ENCODE measurements at places on chromosomes 3 and 15. TPM values are rescaled to one million over a fixed set of nuclear protein-coding genes. Genes with fewer than 3 reads are reported as not detected.

ANKRD63 gene
- total RNA-seq = not detected

GRCh38 chr15:74390647-74391288 lies 23.3 kb upstream of the CYP11A1 start:
- H3K4me1 ChIP-seq = peaks cover 14% of the 10 kb centered on the region
- no peaks in the 10 kb centered on the region for H3K27me3 ChIP-seq
- no peak overlapping the region for H3K4me3 ChIP-seq
- H3K36me3 ChIP-seq = no peaks in the 10 kb centered on the region

GRCh38 chr15:80418892-80419537 lies 14.8 kb downstream of the ARNT2 start:
- H3K27ac ChIP-seq = no peak overlapping the region
- no peak overlapping the region for H3K4me3 ChIP-seq
- H3K4me1 ChIP-seq = no peaks in the 10 kb centered on the region
- no peaks in the 10 kb centered on the region for H3K36me3 ChIP-seq
- no peak for DNase-seq
- H3K27me3 ChIP-seq = no peaks in the 10 kb centered on the region

- H3K36me3 ChIP-seq = no peaks in the 10 kb centered on the region
- H3K4me1 ChIP-seq = no peaks in the 10 kb centered on the region
- no peaks in the 10 kb centered on the region for H3K27me3 ChIP-seq
- no peak for DNase-seq
- no peak overlapping the region for H3K27ac ChIP-seq
- no peak overlapping the region for H3K4me3 ChIP-seq
These were observed 9.5 kb downstream of the SAXO2 start for GRCh38 chr15:82272154-82272553.

- no peaks in the 10 kb centered on the region for H3K36me3 ChIP-seq
These were observed 469.1 kb upstream of the ARHGEF26 start for GRCh38 chr3:153652076-153652475.

DNA sequence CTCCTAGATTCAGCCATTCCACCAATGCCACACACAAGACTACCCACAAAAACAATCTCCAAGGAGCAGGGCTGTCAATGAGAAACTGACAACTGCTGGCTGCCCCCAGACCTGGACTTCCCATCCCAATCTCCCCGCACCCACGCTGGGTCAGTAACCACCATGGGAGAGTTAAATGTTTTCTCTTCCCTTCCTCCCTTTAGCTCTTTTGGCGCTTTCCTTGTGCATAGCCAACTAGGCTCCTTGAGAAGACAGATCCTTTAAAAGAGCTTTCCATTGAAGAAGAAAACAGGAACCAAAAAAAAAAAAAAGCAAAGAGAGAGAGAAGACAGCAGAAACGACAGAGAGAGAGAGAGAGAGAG lies 8.3 kb downstream of the BCL6 start:
- H3K36me3 ChIP-seq = no peaks in the 10 kb centered on the region
- no peaks in the 10 kb centered on the region for H3K27me3 ChIP-seq
- H3K4me3 ChIP-seq = no peak overlapping the region
- no peak for DNase-seq
- H3K4me1 ChIP-seq = peaks cover 21% of the 10 kb centered on the region

DNA sequence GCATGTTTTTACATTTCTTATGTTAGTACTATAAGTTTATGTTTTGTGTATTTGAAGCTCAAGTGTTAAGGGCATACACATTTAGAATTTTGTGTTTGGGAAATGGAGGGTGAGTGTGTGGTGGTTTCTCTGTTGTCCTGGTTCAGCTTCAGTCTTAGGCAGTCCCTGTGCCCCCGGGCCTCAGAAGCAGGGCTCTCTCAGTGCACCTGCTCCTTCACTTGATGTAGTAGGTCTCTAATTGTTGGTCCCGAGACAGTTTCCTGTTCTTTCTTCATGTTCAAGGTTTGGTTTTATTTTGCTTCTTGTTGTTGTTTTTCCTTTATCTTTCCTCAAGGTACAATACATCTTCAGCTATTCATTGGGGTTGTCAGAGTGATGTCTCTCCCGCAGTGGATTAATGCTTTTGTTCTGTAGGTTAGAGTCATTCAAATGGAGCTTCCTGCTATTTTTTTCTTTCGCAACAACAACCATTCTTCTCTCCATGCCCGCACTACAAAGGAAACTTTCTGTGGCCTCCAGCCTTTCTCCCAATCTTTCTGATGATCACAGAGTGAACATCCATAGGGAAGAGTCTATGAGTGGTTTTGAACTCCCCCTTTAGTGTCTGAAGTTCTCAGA lies 177.8 kb upstream of the GOLGA6L4 start:
- H3K36me3 ChIP-seq = no peaks in the 10 kb centered on the region
- H3K4me3 ChIP-seq = no peak overlapping the region
- H3K4me1 ChIP-seq = no peaks in the 10 kb centered on the region
- H3K27me3 ChIP-seq = no peaks in the 10 kb centered on the region

DNA sequence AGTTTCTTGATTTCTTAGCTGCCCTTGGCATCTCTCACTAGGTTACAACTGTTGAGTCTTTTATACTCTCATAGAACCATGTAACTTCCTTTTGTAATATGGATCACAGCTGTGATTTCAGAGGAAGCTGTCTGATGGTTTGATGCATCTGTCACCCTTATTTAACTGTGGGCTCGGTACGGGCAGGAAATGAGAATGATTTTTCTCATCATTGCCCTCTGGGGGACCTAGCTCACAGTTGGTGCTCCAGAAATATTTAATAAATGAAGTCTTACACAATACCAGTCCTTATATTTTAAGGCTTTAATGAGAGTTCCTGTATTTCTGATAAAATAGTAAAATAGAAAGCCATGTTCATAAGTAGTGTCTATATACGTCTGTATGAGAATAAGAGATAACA lies 151.2 kb downstream of the EBLN2 start:
- H3K4me1 ChIP-seq = no peaks in the 10 kb centered on the region
- H3K27me3 ChIP-seq = no peaks in the 10 kb centered on the region
- no peak overlapping the region for H3K27ac ChIP-seq
- H3K4me3 ChIP-seq = no peak overlapping the region
- no peaks in the 10 kb centered on the region for H3K36me3 ChIP-seq

DNA sequence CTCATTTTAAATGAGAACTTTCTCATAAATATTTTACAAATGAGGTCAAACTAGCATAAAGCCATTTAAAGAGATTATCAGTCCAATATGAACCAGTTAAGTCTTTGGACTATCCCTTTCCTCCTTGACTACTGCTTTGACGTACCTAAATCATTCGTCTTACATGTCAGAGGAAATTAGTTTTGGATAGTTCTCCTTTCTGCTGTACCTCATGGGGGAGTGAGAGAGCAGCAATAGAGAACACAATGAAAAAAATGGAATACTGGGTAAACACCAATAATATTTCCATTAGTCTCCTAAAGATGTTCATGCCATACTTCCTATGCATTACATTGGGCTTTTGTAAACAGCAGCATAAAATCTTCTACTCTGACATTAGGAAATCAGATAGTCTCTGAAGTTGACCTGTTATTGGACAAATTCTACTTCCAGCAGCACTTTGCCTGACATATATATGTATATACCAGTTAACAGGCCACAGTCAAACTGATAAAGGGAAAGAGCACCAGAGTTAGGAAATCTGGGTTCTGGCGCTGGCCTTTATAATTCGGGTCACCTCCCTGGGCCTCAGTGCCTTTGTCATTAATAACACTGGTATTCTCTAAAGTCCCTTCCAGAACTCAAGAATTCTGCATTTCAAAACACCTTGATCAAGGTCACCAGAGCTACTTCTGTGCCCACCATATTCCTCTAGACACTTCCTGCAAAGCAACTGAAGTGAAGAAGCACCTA lies 26.8 kb downstream of the TIMMDC1 start:
- no peak overlapping the region for H3K27ac ChIP-seq
- no peaks in the 10 kb centered on the region for H3K27me3 ChIP-seq
- no peaks in the 10 kb centered on the region for H3K4me1 ChIP-seq
- H3K36me3 ChIP-seq = peaks cover 22% of the 10 kb centered on the region
- DNase-seq = no peak

- H3K4me1 ChIP-seq = no peaks in the 10 kb centered on the region
- no peak for DNase-seq
- no peak overlapping the region for H3K4me3 ChIP-seq
These were observed 134.0 kb downstream of the MFSD1 start for GRCh38 chr3:158935846-158936245.

GRCh38 chr15:41932511-41933289 lies 38.8 kb upstream of the SPTBN5 start:
- H3K36me3 ChIP-seq = no peaks in the 10 kb centered on the region
- H3K27ac ChIP-seq = no peak overlapping the region

DNA sequence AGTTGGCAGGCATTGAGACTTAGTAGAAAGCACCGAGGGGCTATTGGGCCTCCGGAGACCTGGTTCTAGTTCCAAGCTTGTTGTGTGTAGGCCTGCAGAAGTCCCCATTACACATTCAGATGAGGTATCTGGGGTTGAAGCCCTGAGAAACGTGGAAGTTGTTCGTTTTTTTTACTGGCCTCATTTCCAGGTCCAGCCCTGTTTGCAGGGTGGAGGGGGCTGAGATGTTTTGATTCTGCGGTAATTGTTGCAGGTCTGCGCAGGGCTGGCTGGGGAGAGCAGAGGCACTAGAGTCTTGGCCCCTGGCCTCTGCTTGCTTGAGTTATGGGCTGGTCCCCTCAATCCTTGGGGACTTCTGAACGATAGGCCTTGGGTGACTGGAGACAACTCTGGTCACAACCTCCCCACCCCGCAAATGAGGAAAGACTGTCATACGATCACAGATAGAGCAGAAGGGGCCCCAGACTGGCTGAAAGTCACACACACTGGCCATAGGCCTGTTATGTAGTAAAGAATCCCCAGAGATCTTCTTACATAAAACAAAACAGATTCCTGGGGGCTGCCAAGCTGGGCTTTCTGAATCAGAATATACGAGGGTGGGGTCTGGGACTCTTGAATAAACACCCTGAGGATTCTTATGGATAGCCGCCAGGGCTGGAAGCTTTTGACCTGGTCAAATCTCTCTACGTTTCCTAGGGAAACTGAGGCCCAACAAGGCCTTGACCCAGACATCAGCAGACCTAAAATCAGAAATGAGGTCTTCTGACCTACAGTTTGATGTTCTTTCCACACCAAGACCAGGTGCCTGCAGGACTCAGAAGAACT lies 15.6 kb downstream of the KBTBD13 start:
- H3K4me1 ChIP-seq = no peaks in the 10 kb centered on the region
- H3K36me3 ChIP-seq = no peaks in the 10 kb centered on the region
- DNase-seq = no peak
- no peaks in the 10 kb centered on the region for H3K27me3 ChIP-seq
- no peak overlapping the region for H3K4me3 ChIP-seq

GPR149 gene
- total RNA-seq = not detected

DAZL gene
- total RNA-seq = 0.27 TPM

- no peaks in the 10 kb centered on the region for H3K36me3 ChIP-seq
- H3K27ac ChIP-seq = no peak overlapping the region
- H3K27me3 ChIP-seq = no peaks in the 10 kb centered on the region
- no peak overlapping the region for H3K4me3 ChIP-seq
These were observed 128.8 kb downstream of the FRMD5 start for GRCh38 chr15:44066211-44066827.

DNASE1L3 gene
- total RNA-seq = not detected

DNA sequence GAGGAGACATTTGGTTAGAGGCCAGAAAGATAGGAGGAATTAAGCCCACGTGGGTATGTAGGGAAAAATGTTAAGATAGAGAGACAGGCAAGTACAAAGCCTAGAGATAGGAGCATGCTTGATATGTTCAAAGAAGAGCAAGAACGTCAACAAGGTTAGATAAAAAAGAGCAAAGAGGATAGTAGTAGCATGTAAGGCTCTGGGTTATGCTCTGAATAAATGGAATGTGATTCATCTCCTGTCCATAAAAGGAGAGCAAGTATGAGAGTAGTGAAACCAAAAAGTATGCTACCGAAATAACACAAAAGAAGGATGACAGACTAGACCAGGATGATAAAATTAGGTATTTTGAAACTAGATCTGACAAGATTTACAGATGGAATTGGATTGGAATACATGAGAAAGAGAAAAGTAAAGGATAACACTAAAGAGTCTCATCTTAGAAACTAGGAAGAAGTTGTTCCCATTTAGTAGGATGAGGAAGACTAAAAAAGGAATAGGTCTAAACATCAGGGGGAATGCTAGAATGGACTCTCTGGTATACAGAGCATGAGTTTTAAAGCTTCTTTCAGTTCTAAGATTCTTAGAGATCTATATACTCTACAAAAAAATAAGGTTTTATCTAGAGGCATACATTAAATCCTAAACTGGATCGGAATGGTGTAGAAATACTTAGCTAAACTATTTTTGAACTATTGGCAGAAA lies 59.1 kb downstream of the TRPM7 start:
- H3K27me3 ChIP-seq = no peaks in the 10 kb centered on the region
- H3K4me3 ChIP-seq = no peak overlapping the region
- no peak for DNase-seq
- no peaks in the 10 kb centered on the region for H3K4me1 ChIP-seq
- H3K27ac ChIP-seq = no peak overlapping the region
- H3K36me3 ChIP-seq = peaks cover 13% of the 10 kb centered on the region

GRCh38 chr3:149371001-149371722 lies 6.3 kb downstream of the TM4SF1 start:
- H3K27me3 ChIP-seq = no peaks in the 10 kb centered on the region
- no peak overlapping the region for H3K27ac ChIP-seq

DNA sequence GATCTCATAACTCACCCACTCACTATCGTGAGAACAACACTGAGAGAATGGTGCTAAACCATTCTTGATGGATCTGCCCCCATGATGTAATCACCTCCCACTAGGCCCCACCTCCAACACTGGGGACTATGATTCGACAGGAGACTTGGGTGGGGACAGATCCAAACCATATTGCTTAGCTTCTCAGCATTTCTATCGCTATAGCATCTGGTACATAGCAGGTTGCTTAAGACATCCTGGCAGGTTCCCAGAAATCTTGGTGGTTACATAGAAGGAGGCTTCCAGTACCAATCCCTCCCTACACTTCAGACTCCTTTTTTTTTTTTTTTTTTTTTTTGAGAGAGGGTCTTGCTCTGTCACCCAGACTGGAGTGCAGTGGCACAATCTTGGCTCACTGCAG lies 487.8 kb downstream of the EDEM1 start:
- H3K36me3 ChIP-seq = no peaks in the 10 kb centered on the region
- H3K4me3 ChIP-seq = no peak overlapping the region
- H3K4me1 ChIP-seq = no peaks in the 10 kb centered on the region
- no peaks in the 10 kb centered on the region for H3K27me3 ChIP-seq
- DNase-seq = no peak

DNA sequence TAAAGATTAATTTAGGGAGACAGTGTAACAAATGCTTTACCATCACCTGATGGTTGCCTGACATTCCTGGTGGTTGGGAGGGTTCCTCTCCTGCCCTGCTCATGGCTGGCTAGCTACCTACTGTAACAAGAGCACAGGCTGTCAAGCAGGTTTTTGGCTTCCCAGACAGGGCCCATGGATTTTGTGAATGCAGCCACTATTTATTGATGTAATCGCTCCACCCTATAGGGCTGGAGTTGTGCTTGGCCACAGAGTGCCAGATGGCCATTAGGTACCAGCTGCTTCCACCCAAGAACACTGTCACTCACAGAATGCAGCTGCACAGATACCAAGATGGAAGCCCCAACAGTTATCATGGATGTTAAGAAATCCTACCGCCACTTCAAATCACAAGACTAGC lies 31.0 kb upstream of the KLHL25 start:
- H3K36me3 ChIP-seq = no peaks in the 10 kb centered on the region
- no peak overlapping the region for H3K27ac ChIP-seq
- H3K4me1 ChIP-seq = no peaks in the 10 kb centered on the region
- no peak overlapping the region for H3K4me3 ChIP-seq
- no peak for DNase-seq
- H3K27me3 ChIP-seq = no peaks in the 10 kb centered on the region

- no peak overlapping the region for H3K4me3 ChIP-seq
- H3K4me1 ChIP-seq = peaks cover 7% of the 10 kb centered on the region
- H3K27ac ChIP-seq = no peak overlapping the region
These were observed 5.3 kb upstream of the APEH start for GRCh38 chr3:49668861-49669260.

Data from CD8-positive, alpha-beta memory T cell (primary cell).